Myocyte (in vitro differentiated cells): ENCODE measurements at places on chromosomes 7 and 10. TPM values are rescaled to one million over a fixed set of nuclear protein-coding genes. Genes with fewer than 3 reads are reported as not detected.

Gene H2BK1
- not detected in 2 replicates for total RNA-seq

Gene TFPI2
- total RNA-seq: 3.6 and 13.9 TPM in 2 replicates

Gene MGMT
- 18.7 and 20.9 TPM in 2 replicates for total RNA-seq

Gene SAMD9L
- total RNA-seq: 25.0 and 27.7 TPM in 2 replicates

Gene STEAP4
- total RNA-seq: 0.05 and 0.11 TPM in 2 replicates

Gene CLEC2L
- not detected in 2 replicates for total RNA-seq

Gene CYP3A7
- 0.29 and 0.47 TPM in 2 replicates for total RNA-seq

Gene DDC
- not detected in 2 replicates for total RNA-seq

Gene KCP
- total RNA-seq: 0.19 and 0.42 TPM in 2 replicates

Gene ALOX5
- not detected in 2 replicates for total RNA-seq

Gene SLIT1
- 0.03 and 0.05 TPM in 2 replicates for total RNA-seq

Gene GPR26
- not detected in 2 replicates for total RNA-seq

Gene SRRM3
- 2.8 TPM in 2 replicates for total RNA-seq

Gene TLX1
- not detected in 2 replicates for total RNA-seq

Gene RHOBTB1
- 29.6 and 33.7 TPM in 2 replicates for total RNA-seq

Gene NACAD
- total RNA-seq: 1.2 and 1.6 TPM in 2 replicates

Gene COBL
- 52.6 and 59.9 TPM in 2 replicates for total RNA-seq

Gene SH2B2
- total RNA-seq: 32.1 and 51.6 TPM in 2 replicates

Gene ASB10
- total RNA-seq: 0.99 TPM in 1 of 2 replicates, not detected in the other

Gene MYL10
- total RNA-seq: 0.31 TPM in 1 of 2 replicates, not detected in the other

Gene LAMB1
- total RNA-seq: 105 and 123 TPM in 2 replicates

Gene TPST1
- total RNA-seq: 37.3 and 48.2 TPM in 2 replicates

Gene OPALIN
- not detected in 2 replicates for total RNA-seq

Gene FAM221A
- total RNA-seq: 1.8 and 2.9 TPM in 2 replicates

Gene EVX1
- total RNA-seq: not detected in 2 replicates

Gene FKBP9
- total RNA-seq: 195 and 200 TPM in 2 replicates

Gene CACUL1
- 32.3 and 42.4 TPM in 2 replicates for total RNA-seq

Gene BMI1
- 63.3 and 65.6 TPM in 2 replicates for total RNA-seq

Gene CHPF2
- 136 and 142 TPM in 2 replicates for total RNA-seq

Gene EPHA1
- total RNA-seq: not detected in 2 replicates

Gene PDCD11
- total RNA-seq: 30.6 and 32.3 TPM in 2 replicates

Gene NAT16
- total RNA-seq: not detected in 2 replicates

Gene NRAP
- total RNA-seq: 4.1 and 5.6 TPM in 2 replicates

Gene HOXA10
- 14.6 and 15.1 TPM in 2 replicates for total RNA-seq

Gene FAM3C
- total RNA-seq: 111 and 166 TPM in 2 replicates

Gene DGKI
- 2.3 and 7.9 TPM in 2 replicates for total RNA-seq

Gene PILRA
- total RNA-seq: 0.51 TPM in 1 of 2 replicates, not detected in the other

Gene RALA
- 16.5 and 17.3 TPM in 2 replicates for total RNA-seq

Gene VPS41
- total RNA-seq: 56.2 and 79.0 TPM in 2 replicates

Gene OR2A5
- not detected in 2 replicates for total RNA-seq

Gene SNX8
- total RNA-seq: 17.3 and 17.9 TPM in 2 replicates

Gene TMEM225B
- 1.2 and 1.4 TPM in 2 replicates for total RNA-seq

Gene VGF
- total RNA-seq: not detected in 2 replicates

Gene VWC2
- total RNA-seq: not detected in 2 replicates

Gene ADAP1
- total RNA-seq: 0.56 and 1.6 TPM in 2 replicates
